ENCODE measurements at places on chromosomes 16 and 17.
A peak's percentile ranks its signal among the peaks of the same experiment; 100 is the strongest.

- DNase-seq = no peak
Measured at GRCh38 chr17:61524319-61524718, 66.7 kb downstream of the NACA2 start.

- DNase-seq = peak; percentile 23
Measured at GRCh38 chr17:81607431-81607830, 29.5 kb downstream of the NPLOC4 start.

- DNase-seq = no peak
Measured at GRCh38 chr16:9647981-9648701, 534.1 kb downstream of the GRIN2A start.

GRCh38 chr16:56233795-56234566 is 42.7 kb downstream of the GNAO1 start:
- DNase-seq = no peak

DNA sequence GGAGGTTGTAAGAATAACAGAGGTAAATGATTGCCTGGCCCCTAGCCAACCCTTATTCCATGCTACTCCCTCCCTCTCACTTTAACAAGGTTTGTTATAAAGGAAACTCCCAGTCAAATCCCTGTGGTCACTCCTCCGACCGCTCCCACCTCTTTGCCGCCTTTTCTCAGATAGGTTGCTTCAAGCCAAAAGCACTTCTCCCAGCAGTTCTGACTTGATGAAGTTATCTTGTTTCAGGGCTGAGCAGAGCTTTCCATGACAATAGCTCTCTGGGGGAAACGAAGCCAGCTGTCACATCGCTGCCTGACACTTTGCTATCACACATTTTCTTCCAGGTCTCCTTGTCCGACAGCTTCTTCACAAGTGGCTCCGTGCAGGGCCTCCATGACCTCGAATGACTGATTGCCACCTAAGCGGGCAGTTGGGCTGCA is 278.6 kb downstream of the HAPSTR1 start:
- DNase-seq = no peak

DNA sequence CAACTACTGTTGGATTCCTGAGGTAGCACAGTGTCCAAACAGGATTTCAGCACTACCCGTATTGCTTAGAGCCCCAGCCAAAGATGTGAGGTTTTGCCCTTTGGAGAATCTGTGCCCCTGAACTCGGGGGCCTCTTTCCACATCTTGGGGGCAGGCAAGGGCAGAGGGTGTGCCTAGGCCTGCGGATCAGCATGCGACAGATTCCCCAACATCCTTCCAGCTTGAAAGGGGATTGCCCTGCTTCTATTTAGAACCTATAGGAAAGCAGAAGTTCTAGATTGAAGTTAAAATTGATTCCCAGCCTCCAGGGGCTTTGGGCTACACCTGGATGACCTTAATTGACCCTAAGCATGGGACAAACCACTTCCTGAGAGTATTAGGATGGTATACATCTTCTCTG is 19.6 kb downstream of the NOD2 start:
- no peak for DNase-seq

GRCh38 chr17:78127239-78127887 is 1.2 kb downstream of the TMC6 start:
- DNase-seq = peak; percentile 81

- no peak for DNase-seq
Measured at GRCh38 chr17:66689221-66689620, 145.7 kb upstream of the CACNG5 start.

GRCh38 chr16:87698241-87698640 is 67.5 kb downstream of the KLHDC4 start:
- DNase-seq = peak; percentile 60

- peak; percentile 46 for DNase-seq
Measured at GRCh38 chr17:78357672-78358537, 2.0 kb downstream of the SOCS3 start.

DNA sequence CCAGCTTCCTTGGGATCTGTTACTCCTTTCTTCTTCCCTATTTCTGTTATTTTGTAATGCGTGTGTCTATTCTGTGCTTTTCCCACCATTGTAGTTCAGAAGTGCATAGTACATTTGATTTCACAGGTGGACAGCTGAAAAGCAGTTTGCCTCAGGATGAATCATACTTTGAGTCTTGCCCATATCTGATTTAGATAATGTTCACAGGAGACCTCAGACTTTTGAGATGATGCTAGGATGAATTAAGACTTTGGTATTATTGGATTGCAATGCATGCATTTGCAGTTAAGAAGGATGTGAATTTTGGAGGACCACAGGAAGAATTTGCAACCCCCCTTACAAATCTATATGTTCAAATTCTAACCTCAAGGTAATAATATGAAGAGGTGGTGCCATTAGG is 769.6 kb downstream of the CDH11 start:
- no peak for DNase-seq

DNA sequence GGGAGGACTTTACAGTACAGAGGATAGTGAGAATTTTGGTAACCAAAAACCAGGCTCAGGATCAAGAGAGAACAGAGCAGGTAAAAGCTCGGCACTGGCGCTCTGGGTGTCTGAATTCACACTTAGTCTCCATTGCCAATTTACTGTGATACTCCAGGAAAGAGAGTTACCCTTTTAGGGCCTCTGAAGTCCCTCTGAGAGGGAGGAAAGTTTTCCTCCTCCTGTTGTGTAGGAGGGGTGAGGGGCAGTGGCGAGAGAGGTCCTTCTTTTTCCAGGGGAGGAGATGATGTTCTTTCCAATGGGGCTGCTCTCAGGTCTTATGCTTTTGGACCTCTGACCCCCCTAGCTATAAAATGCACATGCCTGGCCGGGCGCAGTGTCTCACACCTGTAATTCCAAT is 5.4 kb upstream of the TNS4 start:
- no peak for DNase-seq

GRCh38 chr17:44529864-44530263 is 26.7 kb upstream of the GPATCH8 start:
- no peak for DNase-seq

- DNase-seq = peak; percentile 62
Measured at GRCh38 chr17:54967621-54968261, 713 bp downstream of the COX11 start.

DNA sequence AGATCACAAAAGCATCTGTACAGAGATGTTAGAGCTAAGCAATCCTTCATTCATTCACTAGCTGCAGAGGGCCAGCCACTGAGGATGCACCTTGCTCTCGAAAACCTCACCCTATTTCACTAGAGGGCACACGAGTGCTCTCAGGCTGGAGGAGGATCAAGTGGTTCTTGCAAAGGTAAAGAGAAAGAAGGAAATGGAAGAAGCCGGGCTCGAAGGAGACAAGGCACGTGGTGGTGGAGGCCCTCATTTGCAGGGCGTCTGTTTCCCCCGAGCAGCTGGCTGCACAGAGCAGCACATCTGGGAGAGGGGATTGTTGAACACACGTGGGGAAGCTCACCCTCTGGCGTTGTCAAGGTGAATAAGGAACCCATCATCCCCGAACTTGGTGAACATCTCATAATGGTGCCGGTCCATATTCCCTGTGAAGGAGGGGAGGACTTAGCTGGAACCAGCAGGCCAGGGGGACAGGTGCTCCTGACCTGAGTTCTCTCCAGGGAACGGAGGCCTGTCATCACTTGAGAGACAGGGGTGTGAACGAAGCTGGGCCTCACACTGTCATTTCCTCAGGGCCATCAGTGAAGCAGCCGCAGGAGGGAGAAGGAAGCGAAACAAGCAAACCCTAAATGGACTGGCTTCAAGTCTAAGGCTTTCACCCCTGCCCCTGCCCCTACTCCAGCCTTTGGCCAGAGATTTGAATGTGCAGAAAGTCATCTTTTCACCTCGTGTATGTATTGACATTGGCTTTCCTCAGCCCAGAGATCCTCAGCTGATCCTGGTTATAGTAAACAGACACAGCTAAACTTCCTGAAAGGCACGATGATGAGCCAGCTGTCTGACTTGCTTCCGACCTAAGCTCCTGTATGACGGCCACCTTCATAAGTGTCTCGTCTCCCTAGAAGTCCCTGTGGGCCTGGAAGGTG is 27.6 kb downstream of the PRKAR1A start:
- no peak for DNase-seq

DNA sequence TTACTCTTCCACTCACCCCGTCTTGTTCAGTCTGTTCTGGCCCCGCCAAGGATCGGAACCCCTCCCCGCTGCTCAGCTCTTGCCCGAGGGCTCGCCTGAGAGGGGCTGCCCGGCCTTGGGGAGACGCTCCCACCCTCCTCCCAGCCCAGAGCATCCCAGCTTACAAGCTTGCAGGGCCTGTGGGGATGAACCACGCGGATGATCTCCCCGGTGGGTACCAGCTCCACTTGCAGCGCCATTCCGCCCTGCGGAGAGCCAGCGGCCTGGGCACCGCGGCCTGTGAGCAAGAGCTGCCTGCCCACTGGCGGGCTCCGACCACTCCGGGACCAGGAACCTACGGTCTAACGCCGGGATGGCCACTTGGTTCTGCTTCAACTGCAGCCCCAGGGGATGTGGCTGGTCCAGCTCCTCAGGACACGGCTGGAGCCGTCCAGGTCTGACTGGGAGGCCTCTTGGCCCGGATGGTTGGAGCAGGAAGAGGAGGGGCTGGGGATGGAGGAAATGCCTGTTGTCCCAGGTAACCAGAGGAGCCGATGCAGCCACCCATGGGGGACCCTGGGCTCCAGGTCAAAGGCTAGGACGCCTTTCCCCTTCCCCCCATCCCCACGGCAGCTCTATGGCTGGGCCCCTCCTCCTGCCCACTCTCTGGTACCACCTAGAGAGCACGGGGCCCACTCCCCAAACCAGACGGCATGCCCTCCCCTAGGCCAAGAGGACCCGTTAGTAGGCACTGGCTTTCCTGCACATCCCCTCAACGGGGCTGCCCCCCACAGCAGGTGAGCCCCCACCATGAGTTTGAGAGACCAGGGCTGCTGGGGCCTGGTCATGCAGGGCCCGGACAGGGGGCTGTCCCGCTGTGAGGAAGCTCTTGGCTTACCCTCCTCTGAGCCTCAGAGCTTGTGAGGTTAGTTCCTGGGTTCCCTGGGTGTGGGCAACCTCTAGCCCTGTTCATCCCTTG is at the start of gene MYO1C:
Gene MYO1C (minus strand): TSS at position 438 of the 958 bp plus-strand sequence. CDS start 199 bp downstream, at position 239.
- DNase-seq = no peak

GRCh38 chr16:29975811-29976511 is 2.3 kb downstream of the TAOK2 start:
- DNase-seq = no peak

DNA sequence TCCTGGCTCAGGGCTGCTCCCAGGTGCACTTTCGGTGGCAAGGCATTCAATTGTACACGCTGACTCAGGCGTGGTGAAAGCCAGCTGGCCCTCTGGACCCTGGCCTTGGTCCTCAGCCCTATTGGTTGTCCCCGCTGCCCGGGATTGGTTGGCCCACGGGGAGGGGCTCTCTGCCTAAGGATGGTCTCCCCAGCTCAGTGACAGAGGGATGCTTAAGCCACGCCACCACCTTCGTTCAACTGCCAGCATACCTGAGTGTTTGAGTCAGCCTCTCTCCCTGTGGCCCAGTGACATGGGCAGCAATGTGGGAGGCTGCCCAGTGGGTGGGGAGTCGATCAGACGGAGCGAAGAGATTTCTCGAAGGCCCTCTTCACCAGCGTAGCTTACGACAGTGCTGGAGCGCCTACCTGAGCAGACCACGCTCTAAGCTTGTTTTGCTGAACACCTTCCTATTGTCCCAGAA is 30.3 kb downstream of the IRF8 start:
- no peak for DNase-seq

GRCh38 chr17:65797101-65797500 is 235.7 kb upstream of the AXIN2 start:
- DNase-seq = no peak

DNA sequence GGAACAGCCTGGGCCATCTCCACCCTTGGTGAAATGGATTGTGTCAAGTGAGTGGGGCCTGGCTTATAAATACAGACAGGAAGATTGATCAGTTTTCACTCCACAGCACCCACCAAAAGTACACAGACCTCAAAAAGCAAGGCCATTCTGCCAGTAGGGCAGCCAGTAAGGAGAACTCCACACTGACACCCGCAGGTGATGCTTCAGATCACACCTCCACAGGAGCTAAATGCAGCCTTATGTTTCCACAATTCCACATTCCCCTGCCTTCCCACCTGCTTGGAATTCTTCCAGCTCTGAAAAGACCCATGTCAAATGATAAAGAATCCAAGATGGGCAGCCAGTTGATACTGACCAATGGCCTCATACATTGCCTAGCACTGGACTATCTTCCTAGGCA is 191.1 kb downstream of the ZFHX3 start:
- DNase-seq = peak; percentile 15

GRCh38 chr17:64166876-64167275 is 36.9 kb upstream of the ERN1 start:
- no peak for DNase-seq

Measured in activated CD4-positive, alpha-beta memory T cell treated with anti-CD3 and anti-CD28 coated beads for 36 hours (primary cell).